K562 (cell line): ENCODE measurements at places on chromosomes 11 and 22. TPM values are rescaled to one million over a fixed set of nuclear protein-coding genes. Genes with fewer than 3 reads are reported as not detected.

PTPMT1 gene
- 67.2 and 83.6 TPM in 2 replicates for total RNA-seq

PRR33 gene
- total RNA-seq: not detected in 2 replicates

SLC22A12 gene
- total RNA-seq: not detected in 2 replicates

MS4A15 gene
- not detected in 2 replicates for total RNA-seq

APOA5 gene
- total RNA-seq: 0.67 TPM in 1 of 2 replicates, not detected in the other

CHRM1 gene
- total RNA-seq: not detected in 2 replicates

NCR3LG1 gene
- total RNA-seq: 31.5 and 32.4 TPM in 2 replicates

MCAM gene
- 69.1 and 87.0 TPM in 2 replicates for total RNA-seq

OR5A1 gene
- total RNA-seq: not detected in 2 replicates

DDIAS gene
- total RNA-seq: 15.4 and 17.6 TPM in 2 replicates

TMA7B gene
- 11.2 and 12.8 TPM in 2 replicates for total RNA-seq

MYO18B gene
- 5.8 and 7.0 TPM in 2 replicates for total RNA-seq

C11orf24 gene
- 64.9 and 66.0 TPM in 2 replicates for total RNA-seq

HTR3B gene
- total RNA-seq: not detected in 2 replicates

OR2AT4 gene
- total RNA-seq: 1.6 and 2.3 TPM in 2 replicates

BBS1 gene
- 12.5 and 15.2 TPM in 2 replicates for total RNA-seq

CRYBB3 gene
- not detected in 2 replicates for total RNA-seq

ZNF215 gene
- 12.5 and 12.8 TPM in 2 replicates for total RNA-seq

MMP7 gene
- total RNA-seq: 0.13 and 0.31 TPM in 2 replicates

MMP12 gene
- not detected in 2 replicates for total RNA-seq

PIWIL4 gene
- 10.2 and 10.5 TPM in 2 replicates for total RNA-seq

CECR2 gene
- total RNA-seq: 0.76 and 1.00 TPM in 2 replicates

TBX1 gene
- total RNA-seq: 34.2 and 35.0 TPM in 2 replicates

C11orf52 gene
- 0.29 and 0.69 TPM in 2 replicates for total RNA-seq

UBQLNL gene
- 0.09 and 0.20 TPM in 2 replicates for total RNA-seq

MMP13 gene
- not detected in 2 replicates for total RNA-seq

TTC12 gene
- 8.4 and 8.5 TPM in 2 replicates for total RNA-seq

NEFH gene
- total RNA-seq: 12.7 and 14.5 TPM in 2 replicates

CYP2D6 gene
- 0.18 and 0.20 TPM in 2 replicates for total RNA-seq

MRGPRX4 gene
- total RNA-seq: not detected in 2 replicates

SIK3 gene
- total RNA-seq: 16.7 and 21.6 TPM in 2 replicates

LARGE2 gene
- 12.6 and 14.1 TPM in 2 replicates for total RNA-seq

CEP126 gene
- 0.07 and 0.11 TPM in 2 replicates for total RNA-seq

ASRGL1 gene
- 15.9 and 18.3 TPM in 2 replicates for total RNA-seq

FAT3 gene
- 0.13 TPM in 1 of 2 replicates, not detected in the other for total RNA-seq

SYT13 gene
- total RNA-seq: 0.09 and 0.11 TPM in 2 replicates

SCGB1C1 gene
- not detected in 2 replicates for total RNA-seq

TMEM25 gene
- 3.2 TPM in 2 replicates for total RNA-seq

DBX1 gene
- not detected in 2 replicates for total RNA-seq

MPPED1 gene
- not detected in 2 replicates for total RNA-seq
